Activated CD8-positive, alpha-beta T cell treated with anti-CD3 and anti-CD28 coated beads, Interleukin-2, amount 10 ng/mL, durations not matched to agents 7 days and 5 days (primary cell): ENCODE measurements at places on chromosomes 6 and 20. TPM values are rescaled to one million over a fixed set of nuclear protein-coding genes. Genes with fewer than 3 reads are reported as not detected.

The WFDC6 gene
- not detected for total RNA-seq

The GSTA1 gene
- total RNA-seq: not detected

The HSP90AB1 gene
- total RNA-seq: 741 TPM

DNA sequence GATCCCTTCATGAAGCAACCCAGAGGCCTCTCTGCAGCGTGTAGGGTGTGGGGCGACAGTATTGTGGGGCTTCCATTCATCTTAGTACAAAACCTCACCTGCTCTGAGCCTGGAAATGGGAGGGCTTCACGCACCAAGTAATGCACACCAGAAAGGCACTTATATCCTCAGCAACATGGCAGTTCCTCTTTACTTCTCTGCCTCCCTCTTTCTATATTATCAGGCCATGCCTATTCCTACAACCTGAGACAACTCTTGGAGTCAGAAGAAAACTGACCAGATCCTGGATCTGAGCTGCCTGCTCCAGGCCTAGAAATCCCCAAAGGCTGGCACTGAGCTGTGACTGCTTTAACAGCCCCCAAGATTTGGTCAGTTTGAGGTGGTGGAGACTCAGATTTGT is 7.6 kb upstream of the ZNF76 start:
- H3K27me3 ChIP-seq: no peaks in the 10 kb centered on the region
- H3K27ac ChIP-seq: no peak overlapping the region
- DNase-seq: no peak
- peaks cover 18% of the 10 kb centered on the region for H3K4me1 ChIP-seq
- H3K4me3 ChIP-seq: no peak overlapping the region

The FAM184A gene
- 2.7 TPM for total RNA-seq

DNA sequence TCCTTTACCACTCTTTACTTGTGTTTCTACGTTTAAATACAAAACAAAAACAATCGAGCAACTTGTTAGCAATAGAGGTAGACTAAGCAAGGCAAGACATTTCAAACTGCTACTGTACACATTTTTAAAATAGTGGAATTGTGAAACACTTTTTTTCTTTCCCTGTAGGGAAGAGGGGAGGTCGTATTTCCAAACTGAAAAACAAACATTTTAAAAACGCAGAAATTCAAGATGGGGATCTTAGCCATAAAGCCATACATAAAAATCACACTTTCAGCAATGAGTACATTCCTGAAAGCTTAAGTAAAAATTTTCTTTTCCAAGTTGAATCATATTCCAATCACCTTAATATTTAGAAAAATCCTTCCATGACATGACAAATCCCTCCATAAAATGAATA is 267.6 kb downstream of the LAMA2 start:
- DNase-seq: no peak
- no peak overlapping the region for H3K4me3 ChIP-seq
- no peak overlapping the region for H3K27ac ChIP-seq
- H3K4me1 ChIP-seq: no peaks in the 10 kb centered on the region
- H3K27me3 ChIP-seq: no peaks in the 10 kb centered on the region
- H3K36me3 ChIP-seq: no peaks in the 10 kb centered on the region
